ENCODE measurements at places on chromosomes 2 and 18.

DNA sequence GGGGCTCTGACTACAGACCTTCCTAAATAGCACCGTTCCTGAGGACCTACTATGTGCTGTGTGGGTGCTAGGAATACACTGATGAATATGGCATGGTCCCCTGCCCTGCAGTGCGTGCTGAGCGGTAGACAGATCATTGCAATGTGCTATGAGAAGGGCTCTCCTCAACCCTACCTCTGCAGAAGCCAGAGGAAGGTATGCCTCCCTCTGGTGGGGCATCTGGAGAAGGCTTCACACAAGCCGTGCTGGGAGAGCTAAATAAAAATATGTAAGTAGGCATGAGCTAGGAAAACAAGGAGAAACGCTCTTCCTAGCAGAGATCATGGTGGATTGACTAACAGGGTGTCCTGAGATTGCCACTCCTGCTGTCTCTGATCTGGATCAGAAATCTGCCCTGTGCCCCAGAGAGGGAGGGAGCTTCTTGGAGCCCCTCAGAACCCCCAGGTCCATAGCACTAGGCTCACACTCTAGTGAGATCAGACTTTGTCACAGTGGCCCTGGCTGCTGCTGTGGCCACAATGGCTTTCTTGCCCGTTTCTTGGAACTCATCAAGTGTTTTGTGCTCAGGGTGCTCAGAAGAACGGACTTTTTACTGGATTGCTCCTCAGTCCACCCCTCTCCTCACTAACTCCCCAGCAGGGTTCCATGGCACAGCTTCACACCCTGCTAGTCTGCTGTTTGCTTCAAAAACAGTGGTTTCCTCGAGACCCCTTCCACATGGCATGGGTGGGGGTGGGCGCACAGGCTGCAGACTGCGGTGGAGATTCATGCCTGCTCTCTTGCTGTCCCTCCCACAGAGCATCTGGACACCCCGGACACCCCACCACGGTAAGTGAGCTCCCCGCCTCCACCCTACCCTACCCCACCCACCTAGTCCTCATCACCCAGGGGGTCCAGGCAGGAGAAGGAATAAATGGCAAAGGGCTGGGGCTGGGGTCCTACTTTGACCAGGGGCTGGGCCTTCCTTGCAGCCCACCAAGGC is 14.2 kb downstream of the SIGLEC15 start:
- DNase-seq = peak; percentile 51

DNA sequence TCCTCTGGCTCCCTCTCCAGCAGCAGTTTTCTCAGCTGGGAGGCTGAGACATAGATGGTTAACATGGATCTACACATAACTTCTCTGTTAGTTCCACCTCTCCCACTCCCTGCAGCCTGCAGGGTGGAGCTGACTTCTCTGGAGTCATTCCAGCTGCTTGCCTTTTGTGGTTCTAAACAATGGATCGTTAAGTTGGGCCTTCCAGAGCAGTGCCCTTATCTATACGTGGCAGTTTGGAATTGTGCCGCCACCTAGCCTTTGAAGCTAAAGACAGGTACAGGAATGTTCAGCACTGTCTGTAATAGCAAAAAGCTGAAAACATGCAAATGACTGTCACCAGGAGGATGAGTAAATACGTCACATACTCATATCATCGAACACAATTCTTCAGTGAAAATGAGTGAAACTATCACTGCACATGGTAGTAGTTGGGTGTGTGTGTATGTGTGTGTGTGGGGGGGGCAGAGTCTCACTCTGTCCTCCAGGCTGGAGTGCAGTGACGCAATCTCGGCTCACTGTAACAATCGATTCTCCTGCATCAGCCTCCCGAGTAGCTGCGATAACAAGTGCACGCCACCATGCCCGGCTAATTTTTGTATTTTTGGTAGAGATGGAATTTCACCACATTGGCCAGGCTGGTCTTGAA is 50.3 kb downstream of the SH2D6 start:
- DNase-seq = no peak

- DNase-seq = no peak
Measured at GRCh38 chr2:237217995-237218616, 132.4 kb downstream of the COPS8 start.

DNA sequence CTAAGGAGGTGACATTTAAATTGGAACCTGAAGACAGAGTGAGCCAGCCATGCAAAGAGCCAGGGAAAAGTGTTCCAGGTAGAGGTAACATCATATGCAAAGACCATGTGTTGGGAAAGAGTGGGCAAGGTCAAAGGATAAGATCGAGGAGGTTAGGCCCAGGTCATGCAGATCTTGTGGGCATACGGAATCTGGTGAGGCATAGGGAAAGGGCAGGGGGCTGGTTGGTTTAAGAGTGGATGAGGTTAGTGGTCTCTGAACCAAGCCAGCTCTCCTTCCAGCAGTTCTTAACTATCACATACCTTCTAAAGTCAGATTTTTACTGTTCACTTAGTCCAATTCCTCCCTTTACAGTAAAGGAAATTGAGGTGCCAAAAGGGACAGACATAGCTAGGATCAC is 3.0 kb downstream of the ANKRD53 start:
- DNase-seq = no peak

- no peak for DNase-seq
Measured at GRCh38 chr18:80124131-80124530, 15.1 kb downstream of the ADNP2 start.

DNA sequence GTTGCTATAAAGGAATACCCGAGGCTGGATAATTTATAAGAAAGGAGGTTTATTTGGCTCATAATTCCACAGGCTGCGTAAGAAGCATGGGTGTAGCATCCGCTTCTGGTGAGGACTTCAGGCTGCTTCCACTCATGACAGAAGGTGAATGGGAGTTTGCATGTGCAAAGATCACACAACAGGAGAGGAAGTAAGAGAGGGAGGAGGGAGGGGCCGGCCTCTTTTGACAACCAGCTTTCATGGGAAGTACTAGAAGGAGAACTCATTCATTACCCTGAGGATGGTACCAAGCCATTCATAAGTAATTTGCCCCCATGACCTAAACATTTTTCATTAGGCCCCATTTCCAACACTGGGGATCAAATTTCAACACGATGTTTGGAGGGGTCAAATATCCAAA is 386.8 kb upstream of the NETO1 start:
- no peak for DNase-seq

Measured in D341Med (cell line).